ELR (cell line): ENCODE measurements at places on chromosomes 1 and 21.

DNA sequence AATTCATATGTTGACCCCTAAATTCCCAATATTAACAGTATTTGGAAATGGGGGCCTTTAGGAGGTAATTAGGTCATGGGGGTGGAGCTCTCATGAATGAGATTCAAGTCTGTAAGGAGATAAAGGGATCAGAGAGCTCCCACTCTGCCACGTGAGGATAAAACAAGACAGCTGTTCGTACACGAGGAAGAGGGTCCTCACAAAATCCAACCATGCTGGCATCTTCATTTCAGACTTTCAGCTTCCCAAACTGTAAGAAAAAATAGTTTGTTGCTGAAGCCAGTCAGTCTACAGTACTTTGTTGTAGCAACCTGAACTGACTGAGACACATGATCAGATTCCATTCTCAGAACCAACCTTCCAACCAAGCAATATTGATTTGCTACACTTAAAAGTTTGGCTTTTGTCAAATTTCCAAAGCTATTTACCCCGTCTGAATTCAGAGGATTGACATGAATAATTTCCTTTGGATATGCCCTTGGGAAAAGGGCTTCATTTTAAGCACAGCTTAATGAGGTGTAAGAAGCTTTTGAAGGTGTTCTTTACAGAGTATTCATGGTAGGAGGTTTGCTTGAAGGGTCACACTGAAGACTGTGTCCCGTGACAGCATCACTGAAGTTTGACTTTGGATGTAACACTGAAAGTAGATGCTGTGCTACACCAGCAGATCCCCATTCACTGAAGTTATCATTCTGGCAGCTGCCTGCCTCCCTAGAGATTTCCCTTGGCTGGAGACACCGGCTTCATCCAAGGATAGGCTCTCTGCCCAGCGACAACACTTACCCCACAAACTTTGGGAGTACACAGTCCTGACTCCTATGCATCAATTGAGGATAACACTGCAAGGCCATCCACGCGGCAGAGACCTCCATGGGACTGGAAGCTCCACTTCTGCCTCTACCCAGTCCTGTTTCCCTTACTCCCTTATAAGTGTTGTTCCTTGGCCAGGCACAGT, 4.9 kb upstream of the OMA1 start:
- no peak for DNase-seq

DNA sequence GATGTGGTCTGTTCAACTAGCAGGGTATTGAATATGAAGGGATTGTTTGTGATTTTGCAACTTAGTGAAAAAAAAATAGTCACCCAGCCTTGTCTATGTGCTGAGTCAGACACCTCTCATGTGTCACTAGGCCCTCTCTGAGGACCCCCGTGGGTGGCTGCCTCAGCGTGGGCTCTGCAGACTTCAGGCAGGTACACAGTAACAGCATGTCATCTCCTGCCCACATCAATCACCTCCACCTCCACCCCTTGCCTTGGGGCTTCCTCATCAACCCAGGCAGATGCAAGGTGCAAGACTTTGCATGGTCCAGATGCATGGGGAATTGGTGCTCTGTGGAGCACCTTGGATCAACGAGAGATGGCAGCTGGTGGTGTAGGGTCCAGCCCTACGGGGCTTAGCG, 23.9 kb downstream of the PCP4 start:
- no peak for DNase-seq

- no peak for DNase-seq
Measured at GRCh38 chr1:77465922-77466321, 184.1 kb downstream of the AK5 start.

DNA sequence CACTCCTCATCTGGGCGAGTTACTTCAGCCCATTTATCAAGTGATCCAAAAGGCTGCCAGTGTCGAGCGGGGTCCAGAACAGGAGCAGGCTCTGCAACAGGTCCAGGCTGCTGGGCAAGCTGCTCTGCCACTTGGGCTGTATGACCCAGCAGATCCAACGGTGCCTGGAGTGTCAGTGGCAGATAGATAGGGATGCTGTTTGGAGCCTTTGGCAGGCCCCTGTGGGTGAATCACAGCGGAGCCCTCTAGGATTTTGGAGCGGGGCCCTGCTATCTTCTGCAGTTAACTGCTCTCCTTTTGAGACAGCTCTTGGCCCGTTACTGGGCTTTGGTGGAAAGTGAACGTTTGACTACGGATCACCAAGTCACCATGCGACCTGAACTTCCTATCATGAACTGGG, 7.5 kb downstream of the MMEL1 start:
- DNase-seq = no peak

DNA sequence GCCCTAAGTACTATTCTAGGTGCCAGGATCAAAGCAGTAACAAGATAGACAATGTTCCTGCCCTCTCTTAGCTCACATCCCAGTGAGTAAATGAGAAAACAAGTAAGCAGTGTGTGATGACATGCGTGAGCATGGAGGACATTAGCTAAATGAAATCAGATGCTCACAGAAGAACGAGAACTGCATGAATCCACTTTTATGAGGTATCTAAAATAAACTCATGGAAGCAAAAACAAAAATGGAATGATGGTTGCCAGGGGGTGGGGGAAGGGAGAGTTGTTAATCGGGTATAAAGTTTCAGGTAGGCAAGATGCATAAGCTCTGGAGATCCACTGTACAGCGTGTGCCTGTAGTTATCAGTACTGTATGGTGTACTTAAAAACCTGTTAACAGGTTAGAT, 195.1 kb downstream of the HHAT start:
- no peak for DNase-seq

- peak; percentile 94 for DNase-seq
Measured at GRCh38 chr1:115134850-115135480, 45.7 kb upstream of the TSPAN2 start.

GRCh38 chr1:163565166-163565565, 243.4 kb downstream of the NUF2 start:
- no peak for DNase-seq

- no peak for DNase-seq
Measured at GRCh38 chr1:88462096-88462487, 222.0 kb upstream of the PKN2 start.

GRCh38 chr1:231159963-231160761, 1.7 kb upstream of the TRIM67 start:
- no peak for DNase-seq

GRCh38 chr1:156372265-156372586, 3.2 kb downstream of the RHBG start:
- DNase-seq = no peak
